NCI-H2029 treated with DMSO at 0.1 percent for 48 hours (cell line): ENCODE measurements at places on chromosomes 13 and 19.

DNA sequence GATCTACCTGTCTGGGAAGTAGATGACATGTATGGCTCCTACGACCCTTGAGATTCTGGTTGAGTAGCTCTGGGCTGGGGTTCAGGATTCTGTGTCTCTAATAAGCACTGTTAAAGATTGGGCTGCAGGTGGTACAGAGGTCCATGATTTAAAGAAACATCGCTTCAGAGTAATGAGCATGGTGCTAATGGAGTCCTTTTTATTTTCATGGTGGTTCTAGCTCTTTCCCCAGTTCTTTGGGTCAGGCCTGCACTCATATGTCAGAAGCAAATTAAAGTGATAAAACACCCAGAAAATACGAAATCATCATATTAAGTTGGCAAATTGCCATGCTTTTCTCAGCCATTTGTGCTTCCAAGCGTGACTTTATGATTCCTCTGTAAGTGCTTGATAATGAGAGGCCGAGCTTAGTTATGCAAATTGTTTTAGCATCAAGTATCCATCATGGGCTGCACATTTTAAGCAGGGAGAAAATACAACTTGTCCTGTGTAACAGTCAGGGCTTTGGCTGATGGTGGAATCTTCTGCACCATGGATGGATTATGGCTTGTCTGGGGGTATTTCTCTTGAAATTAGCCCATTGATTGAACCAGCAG lies 45.1 kb downstream of the MTUS2 start:
- no peak for DNase-seq

- no peak for DNase-seq
These were observed 82.5 kb downstream of the AKAP11 start for GRCh38 chr13:42354241-42355091.

- DNase-seq = peak; percentile 95
These were observed 3.7 kb downstream of the HRC start for GRCh38 chr19:49151267-49152118.

DNA sequence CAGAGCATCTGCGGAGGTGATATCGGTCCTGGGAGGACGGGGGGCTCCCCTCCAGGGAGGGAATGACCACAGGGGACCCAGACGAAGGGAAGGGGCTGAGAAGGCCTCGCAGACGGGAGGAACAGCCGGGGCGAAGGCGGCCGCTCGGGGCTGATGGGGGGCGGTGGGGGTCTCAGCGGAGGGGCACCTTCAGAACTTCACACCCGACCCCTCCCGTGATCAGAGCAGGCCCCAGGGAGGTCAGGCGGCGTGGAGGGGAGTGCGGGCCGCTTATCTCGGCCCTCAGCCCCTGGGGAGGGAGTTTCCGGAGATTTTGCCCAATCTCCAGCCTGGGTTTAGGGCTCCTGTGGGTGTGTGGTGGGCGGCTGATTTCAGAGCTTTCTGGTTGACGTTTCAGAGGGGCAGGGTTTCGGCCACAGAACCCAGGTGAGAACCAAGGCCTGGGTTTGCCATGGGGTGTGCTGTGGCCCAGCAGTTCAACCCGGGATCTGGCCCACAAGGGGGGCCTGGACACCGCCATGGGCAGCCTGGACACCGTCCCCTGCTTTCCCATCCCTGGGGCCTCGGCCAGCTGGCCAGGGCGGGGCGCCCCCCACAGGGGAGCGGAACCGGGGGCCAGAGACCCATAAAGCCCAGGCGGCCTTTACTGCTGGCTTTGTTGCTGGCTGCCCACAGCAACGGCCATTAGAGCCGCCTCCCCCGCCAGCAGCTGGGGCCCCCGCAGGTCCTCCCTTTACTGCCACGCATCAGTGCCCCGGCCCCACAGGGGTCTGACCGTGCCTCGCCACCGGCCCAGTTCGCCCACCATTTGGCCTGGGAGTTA lies 29.0 kb downstream of the ARID3A start:
- no peak for DNase-seq

- no peak for DNase-seq
These were observed 47.4 kb upstream of the TUBGCP3 start for GRCh38 chr13:112635323-112635722.

GRCh38 chr13:58476206-58476918 lies 844.8 kb downstream of the PCDH17 start:
- no peak for DNase-seq

DNA sequence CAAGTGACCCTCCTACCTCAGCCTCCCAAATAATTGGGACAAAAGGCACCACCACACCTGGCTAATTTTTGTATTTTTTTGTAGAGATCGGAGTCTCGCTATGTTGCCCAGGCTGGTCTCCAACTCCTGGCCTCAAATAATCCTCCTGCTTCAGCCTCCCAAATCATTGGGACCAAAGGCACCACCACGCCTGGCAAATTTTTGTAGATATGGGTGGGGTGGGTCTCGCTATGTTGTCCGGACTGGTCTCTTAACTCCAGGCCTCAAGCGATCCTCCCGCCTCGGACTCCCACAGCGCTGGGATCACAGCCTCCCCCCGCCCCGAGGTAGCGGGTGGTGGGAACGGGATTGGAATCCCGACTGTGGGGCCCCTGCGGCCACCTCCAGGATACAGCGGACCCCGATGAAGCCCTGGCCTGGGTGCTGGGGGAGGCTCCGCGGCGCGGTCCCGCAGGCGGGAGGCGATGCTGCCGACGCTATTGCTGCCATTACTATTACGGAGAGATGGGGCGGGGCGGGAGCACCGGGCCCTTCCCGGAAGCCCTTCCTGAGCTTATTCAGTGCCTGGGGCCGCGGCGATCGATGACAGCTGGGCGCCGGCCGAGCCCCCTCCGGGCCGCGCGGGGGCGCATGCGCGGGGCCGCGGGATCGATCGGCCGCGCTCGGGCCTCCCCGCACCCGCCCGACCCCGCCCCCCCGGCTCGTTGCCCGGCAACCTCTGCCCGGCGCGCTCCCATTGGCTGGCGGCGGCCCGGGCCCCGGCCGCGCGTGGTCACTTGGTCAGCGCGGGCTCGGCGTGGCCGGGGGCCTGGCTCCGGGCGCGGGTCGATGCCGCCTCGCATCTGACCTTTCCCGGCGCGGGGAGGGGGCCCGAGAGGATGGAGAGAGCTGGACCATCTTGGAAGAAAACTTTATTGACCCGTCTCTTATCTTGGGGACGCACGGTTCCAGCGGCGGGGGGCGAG lies 27.9 kb upstream of the ONECUT3 start:
- DNase-seq = no peak
